ENCODE measurements at places on chromosomes 3 and 15. TPM values are rescaled to one million over a fixed set of nuclear protein-coding genes. Genes with fewer than 3 reads are reported as not detected.

The LPCAT4 gene
- 8.3 TPM for total RNA-seq

GRCh38 chr3:78736863-78737262, 1030.9 kb downstream of the ROBO1 start:
- no peaks in the 10 kb centered on the region for H3K4me1 ChIP-seq
- DNase-seq, result no peak
- no peaks in the 10 kb centered on the region for H3K36me3 ChIP-seq
- no peak overlapping the region for H3K4me3 ChIP-seq

DNA sequence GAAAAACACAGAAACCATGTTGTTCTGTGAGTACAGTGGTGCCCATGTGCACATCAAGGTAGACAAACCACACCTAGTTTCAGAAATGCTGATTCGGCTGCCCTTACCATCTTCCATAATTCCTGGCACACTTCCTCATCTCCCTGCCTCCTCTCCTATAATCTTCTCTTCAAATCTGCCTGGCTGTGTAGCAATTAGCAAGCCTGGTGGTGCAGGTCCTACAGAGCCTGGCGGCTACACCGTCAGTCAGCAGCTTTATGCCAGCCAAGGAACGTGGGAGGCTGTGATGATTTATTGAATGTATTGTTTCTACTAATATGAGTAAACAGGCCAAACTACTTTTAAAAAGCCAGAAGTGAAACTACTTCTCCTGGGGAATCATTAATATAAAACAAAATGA, 106.8 kb downstream of the SEMA6D start:
- peaks cover 12% of the 10 kb centered on the region for H3K4me1 ChIP-seq
- no peaks in the 10 kb centered on the region for H3K27me3 ChIP-seq
- no peak overlapping the region for H3K27ac ChIP-seq
- H3K36me3 ChIP-seq, result no peaks in the 10 kb centered on the region
- H3K4me3 ChIP-seq, result no peak overlapping the region
- DNase-seq, result no peak

The DISP2 gene
- total RNA-seq, result 3.2 TPM

DNA sequence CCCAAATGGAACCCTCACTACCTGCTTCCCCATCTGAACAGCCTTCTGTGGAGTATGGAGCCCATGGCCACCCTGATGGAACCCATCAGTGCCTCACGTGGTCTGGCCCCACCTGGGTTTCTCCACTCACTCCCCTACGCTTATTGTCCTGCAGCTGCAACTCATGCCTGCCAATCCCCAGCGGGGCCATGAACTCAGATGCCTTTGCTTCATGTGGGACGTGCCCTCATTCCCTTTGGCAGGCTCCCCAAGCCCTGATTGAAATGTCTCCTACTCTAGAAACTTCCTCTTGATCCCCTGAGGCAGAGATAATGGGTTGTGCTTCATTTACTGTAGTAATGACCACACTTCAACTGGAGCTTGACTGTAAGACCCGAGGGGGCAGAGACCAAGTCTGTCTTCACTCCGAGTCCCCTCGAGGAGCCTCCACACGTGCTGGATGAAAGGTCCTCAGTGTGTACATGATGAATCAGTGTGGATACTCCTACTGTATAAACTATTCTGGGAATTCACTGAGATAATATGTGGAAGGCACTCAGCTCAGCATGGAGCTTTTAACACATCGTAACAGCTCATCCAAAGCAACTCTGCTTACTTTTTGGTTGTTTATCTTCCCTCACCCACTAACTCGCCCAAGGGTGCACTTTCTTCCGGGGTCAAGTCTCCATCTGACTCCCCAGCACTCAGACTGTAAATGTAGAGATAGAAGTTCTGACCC, 232.8 kb upstream of the BHLHE40 start:
- H3K4me3 ChIP-seq, result no peak overlapping the region
- DNase-seq, result no peak
- H3K4me1 ChIP-seq, result peaks cover 33% of the 10 kb centered on the region
- H3K27ac ChIP-seq, result no peak overlapping the region

GRCh38 chr3:187997490-187997889, 156.5 kb upstream of the LPP start:
- H3K27ac ChIP-seq, result no peak overlapping the region
- no peak for DNase-seq
- no peaks in the 10 kb centered on the region for H3K36me3 ChIP-seq
- no peaks in the 10 kb centered on the region for H3K27me3 ChIP-seq
- H3K4me3 ChIP-seq, result no peak overlapping the region
- no peaks in the 10 kb centered on the region for H3K4me1 ChIP-seq

The TGM5 gene
- total RNA-seq, result not detected

The ADGRG7 gene
- not detected for total RNA-seq

DNA sequence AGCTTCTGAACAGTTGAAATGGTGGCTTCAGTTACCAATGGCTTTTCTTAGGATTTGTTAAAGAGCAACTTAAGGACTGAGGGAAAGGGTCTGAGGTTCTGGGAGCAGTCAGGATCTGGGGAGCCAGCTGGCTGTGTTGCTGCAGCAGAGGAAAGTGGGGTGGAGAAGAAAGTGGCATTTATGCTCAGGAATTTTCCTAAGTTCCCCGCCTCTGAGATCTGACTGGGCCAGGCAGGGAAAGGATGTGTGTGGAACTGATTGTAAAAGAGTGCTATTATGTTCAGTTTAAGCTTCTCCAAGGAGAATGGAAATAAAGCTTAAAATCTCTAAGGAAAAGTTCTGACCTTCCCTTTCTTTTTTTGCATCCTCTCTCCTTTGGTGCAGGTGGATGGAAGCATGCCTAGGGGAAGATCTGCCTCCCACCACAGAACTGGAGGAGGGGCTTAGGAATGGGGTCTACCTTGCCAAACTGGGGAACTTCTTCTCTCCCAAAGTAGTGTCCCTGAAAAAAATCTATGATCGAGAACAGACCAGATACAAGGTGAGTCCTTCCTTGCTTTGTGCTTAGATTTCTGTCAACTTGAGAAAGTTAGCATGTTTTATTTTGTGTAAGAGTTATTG, 37.8 kb downstream of the IQGAP1 start:
- H3K36me3 ChIP-seq, result peaks cover 3% of the 10 kb centered on the region
- DNase-seq, result no peak
- no peak overlapping the region for H3K4me3 ChIP-seq

The IMPG2 gene
- total RNA-seq, result 0.27 TPM

The PKM gene
- 270 TPM for total RNA-seq

DNA sequence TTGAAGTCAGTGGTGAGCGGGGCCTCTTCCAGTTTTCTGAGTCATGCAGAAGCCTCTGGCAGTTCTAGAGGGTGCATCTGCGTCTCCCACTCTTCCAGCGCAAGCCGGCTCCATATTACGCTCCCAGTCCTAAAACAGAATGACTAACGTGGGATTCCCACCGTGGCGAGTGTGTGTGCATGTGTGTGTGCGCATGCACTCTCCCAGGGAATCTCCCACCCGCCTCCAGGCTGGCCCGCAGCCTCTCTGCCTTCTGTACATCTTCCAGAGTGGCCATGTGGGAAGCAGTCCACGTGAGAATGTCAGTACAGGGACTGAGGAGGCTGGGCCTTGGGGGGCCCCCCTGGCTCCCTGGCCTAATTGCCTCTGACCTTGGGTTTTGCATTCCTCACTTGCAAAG, 87.7 kb downstream of the LSM3 start:
- no peaks in the 10 kb centered on the region for H3K36me3 ChIP-seq
- no peak overlapping the region for H3K27ac ChIP-seq
- H3K4me3 ChIP-seq, result no peak overlapping the region

GRCh38 chr3:173553635-173554280, 156.2 kb downstream of the NLGN1 start:
- no peak overlapping the region for H3K27ac ChIP-seq
- no peaks in the 10 kb centered on the region for H3K36me3 ChIP-seq
- no peak overlapping the region for H3K4me3 ChIP-seq

GRCh38 chr3:107426223-107426622, 49.0 kb downstream of the CCDC54 start:
- DNase-seq, result no peak
- H3K4me3 ChIP-seq, result no peak overlapping the region
- H3K27ac ChIP-seq, result no peak overlapping the region

The ACKR4 gene
- total RNA-seq, result 1.8 TPM

The CCDC54 gene
- total RNA-seq, result not detected

GRCh38 chr3:5297895-5298294, 110.4 kb downstream of the EDEM1 start:
- no peaks in the 10 kb centered on the region for H3K4me1 ChIP-seq
- no peaks in the 10 kb centered on the region for H3K36me3 ChIP-seq
- H3K27ac ChIP-seq, result no peak overlapping the region
- H3K4me3 ChIP-seq, result no peak overlapping the region
- DNase-seq, result no peak

DNA sequence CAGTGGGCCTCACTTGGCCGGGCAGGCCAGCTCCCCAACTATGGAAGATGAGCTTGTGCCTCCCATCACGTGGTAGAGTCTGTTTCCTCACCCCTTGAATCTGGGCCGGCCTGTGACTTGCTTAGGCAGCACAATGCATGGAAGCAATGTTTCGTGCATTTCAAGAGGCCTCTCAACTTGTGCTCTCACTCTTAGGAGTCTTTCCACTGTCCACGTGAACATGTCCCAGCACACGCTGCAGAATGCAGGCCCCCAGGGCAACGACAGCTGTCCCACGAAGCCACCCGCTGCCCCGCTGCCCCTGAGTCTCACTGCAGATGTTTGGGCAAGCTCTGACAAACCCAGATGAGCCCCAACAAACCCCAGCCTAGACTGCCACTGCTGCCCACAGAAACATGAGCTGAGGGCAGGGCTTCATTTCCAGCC, 27.2 kb upstream of the SLC41A3 start:
- H3K4me3 ChIP-seq, result no peak overlapping the region
- H3K4me1 ChIP-seq, result no peaks in the 10 kb centered on the region
- H3K27me3 ChIP-seq, result no peaks in the 10 kb centered on the region
- no peaks in the 10 kb centered on the region for H3K36me3 ChIP-seq

DNA sequence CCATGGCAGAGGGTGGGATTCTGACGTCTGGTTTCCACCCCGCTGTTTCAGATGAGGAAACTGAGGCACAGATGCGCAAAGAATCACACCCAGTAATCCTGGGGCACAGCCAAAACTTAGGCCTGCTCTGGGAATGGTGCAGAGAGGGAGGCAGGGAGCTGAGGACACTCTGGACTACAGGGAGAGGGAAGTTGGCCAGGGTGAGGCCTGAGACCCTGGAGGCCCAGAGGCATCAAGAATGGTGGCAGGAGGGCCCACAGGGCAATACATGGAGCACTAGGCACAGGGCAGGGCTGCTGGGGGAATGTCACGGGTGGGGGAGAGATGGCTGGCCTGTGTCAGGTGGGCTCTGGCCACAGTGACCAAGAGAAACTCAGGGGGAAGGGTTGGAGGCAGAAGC, 63.6 kb downstream of the TLE3 start:
- peaks cover 36% of the 10 kb centered on the region for H3K4me1 ChIP-seq
- no peaks in the 10 kb centered on the region for H3K27me3 ChIP-seq
- no peak overlapping the region for H3K4me3 ChIP-seq
- H3K27ac ChIP-seq, result no peak overlapping the region
- no peak for DNase-seq

DNA sequence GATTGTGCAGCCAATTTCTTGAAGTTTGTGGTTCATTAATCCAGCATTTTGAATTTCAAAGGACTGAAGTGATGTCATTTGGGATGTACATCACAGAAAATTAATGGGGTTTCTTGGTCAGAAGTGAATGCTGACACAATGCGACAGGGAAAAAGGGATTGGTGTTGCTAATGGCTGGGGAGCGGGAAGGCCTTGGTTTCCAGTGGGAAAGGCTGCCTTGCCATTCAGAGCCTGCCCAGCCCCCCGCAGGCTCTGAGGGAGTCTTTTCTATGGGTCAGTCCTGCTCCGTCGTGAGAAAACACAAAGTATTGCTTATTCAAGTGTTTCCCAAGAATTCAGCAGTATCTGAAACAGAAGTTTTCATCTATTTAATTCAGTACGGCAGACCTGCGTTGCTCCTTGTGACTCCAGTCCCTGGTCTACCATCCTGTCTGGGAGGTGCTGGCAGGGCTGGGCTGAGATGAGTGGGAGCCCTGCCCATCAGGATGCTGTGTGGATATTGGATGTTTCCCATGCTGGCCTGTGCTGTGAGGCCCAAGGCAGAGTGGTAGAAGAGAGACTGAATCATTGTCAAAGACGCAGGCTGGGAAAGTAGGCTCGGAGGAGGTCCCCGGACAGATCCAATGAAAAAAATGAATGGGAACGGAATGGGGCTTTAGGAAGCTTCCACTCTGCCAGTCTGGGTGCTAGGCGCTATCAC, 111.2 kb upstream of the KLHL25 start:
- DNase-seq, result no peak
- no peaks in the 10 kb centered on the region for H3K36me3 ChIP-seq
- no peak overlapping the region for H3K4me3 ChIP-seq
- no peaks in the 10 kb centered on the region for H3K27me3 ChIP-seq
- H3K27ac ChIP-seq, result no peak overlapping the region
- no peaks in the 10 kb centered on the region for H3K4me1 ChIP-seq

GRCh38 chr15:33699145-33699544, 269.2 kb upstream of the CHRM5 start:
- H3K36me3 ChIP-seq, result no peaks in the 10 kb centered on the region
- peaks cover 4% of the 10 kb centered on the region for H3K4me1 ChIP-seq
- H3K4me3 ChIP-seq, result no peak overlapping the region
- no peaks in the 10 kb centered on the region for H3K27me3 ChIP-seq
- no peak overlapping the region for H3K27ac ChIP-seq

DNA sequence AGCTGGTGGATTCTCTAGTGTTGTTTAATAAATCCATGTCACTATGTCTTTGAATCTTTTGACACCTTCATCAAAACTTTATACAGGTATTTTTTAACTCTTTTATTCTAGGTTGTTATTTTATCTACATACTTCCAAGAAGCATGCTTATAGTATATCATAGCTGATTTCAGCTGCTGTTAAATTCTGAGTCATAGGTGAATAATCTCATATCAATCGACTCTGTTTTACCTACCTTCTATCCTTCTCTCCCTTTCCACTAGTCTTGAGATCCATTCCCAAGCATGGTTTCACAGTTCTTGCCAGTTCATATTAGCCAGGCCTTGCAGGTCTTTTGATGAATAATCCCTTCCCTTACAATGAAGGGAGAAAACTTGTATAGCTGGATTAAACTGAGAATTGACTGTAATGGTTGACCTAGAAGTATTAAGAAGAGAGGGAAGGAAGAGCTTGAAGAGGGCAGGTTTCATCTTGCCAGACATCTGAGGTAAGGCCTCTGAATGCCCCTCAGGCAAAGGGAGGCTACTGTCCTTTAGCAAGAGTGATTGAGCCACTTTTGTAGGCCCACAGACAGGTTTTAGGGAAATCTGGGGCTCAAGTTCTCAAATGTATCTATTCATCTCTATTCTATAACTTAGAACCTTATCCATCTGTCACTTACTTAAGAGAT, 146.4 kb downstream of the EPHA6 start:
- no peaks in the 10 kb centered on the region for H3K36me3 ChIP-seq
- no peak overlapping the region for H3K27ac ChIP-seq
- DNase-seq, result no peak
- H3K4me3 ChIP-seq, result no peak overlapping the region

Measured in thyroid gland (tissue), 4 donors.